ENCODE measurements at places on chromosomes 1 and 21. TPM values are rescaled to one million over a fixed set of nuclear protein-coding genes. Genes with fewer than 3 reads are reported as not detected.

Gene CELA3A
- 17.7 TPM for polyA plus RNA-seq

Gene TENT5C
- 4.9 TPM for polyA plus RNA-seq

Gene CHODL
- polyA plus RNA-seq, result 2.0 TPM

Gene C1orf141
- polyA plus RNA-seq, result not detected

Gene TUT4
- polyA plus RNA-seq, result 15.5 TPM

Gene SAMSN1
- polyA plus RNA-seq, result 19.2 TPM

Gene LENEP
- polyA plus RNA-seq, result not detected

Gene LCE6A
- not detected for polyA plus RNA-seq

Gene PRKAA2
- 0.56 TPM for polyA plus RNA-seq

Gene ARHGAP30
- 10.8 TPM for polyA plus RNA-seq

Gene CRP
- 0.07 TPM for polyA plus RNA-seq

Gene THEM5
- not detected for polyA plus RNA-seq

Gene RPTN
- not detected for polyA plus RNA-seq

Gene CCDC17
- polyA plus RNA-seq, result 2.7 TPM

Gene CIART
- polyA plus RNA-seq, result 1.8 TPM

Gene OLIG1
- 0.28 TPM for polyA plus RNA-seq

Gene TMEM9
- 43.7 TPM for polyA plus RNA-seq

Gene SLC25A34
- polyA plus RNA-seq, result 2.8 TPM

Gene DCDC2B
- not detected for polyA plus RNA-seq

Data from adipose tissue (tissue), 3 donors.